ENCODE measurements at places on chromosomes 11 and 22.

DNA sequence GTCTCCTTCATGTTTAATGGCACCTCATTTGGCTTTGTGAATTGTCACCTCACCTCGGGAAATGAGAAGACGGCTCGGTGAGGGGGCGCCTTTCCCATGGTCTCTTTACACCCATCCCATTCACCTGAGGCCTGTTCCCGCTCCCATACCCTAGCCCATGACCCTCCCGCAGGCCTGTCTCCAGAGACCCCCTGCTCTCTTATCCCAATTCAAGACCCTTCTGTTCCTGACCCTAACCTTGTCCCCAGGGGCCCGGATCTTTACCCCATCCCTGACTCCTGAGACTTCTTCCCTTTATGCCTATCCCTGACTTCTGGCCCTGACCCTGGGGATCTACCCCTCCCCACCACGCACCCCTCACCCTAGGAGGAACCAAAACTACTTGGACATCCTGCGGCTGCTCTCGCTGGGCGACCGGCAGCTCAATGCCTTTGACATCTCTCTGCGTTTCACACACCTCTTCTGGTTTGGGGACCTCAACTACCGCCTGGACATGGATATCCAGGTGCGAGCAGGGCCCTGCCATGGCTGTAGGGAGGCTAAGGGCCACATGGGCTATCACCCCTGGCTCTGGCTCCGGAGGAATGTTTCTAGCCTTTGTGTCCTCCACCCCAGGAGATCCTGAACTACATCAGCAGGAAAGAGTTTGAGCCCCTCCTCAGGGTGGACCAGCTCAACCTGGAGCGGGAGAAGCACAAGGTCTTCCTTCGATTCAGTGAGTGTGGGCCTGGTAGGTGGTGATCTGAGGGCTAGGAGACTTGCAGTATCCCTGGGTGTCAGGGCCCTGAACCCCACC lies 7.9 kb downstream of the INPPL1 start:
- DNase-seq = no peak

DNA sequence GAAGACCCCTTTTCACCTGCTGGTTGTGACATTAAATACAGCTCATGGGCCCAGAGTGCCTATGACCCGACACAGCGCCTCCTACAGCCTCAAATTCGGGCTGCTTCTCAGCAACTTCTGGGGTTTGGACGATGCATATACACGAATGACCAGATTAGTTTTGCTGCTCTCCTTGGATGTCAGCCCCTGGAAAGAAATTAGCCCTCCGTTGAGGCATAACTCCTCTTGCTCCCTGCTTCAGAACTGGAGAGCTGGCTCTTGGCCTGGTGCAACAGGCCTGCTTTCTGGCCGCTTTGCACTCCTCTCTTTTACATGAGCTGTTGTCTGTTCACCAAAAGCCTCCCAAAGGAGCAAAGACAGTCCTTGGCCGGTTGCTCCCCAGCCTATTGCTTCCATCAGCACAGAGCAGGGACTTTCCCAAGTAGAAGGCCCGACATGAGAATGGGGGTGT lies 3.3 kb downstream of the TECTA start:
- no peak for DNase-seq

DNA sequence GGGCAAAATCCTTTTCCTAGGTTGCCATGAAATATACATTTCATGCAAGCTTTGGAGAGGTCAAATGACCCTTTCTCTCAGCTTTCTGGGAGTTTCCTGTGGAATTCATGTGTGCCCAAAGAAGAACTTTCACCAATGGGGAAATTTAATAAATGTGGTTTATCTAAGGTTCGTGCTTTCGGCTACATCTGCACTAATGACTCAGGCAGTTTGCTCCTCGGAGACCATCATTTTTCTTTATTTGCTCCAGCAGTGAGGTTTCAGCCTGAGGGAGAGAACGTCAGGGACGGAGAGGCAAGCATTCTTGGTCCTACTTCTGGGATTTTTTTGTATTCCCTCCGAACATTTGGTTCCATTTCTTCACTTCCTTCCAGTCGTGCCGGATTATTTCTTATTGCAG lies 85.2 kb downstream of the FLI1 start:
- no peak for DNase-seq

DNA sequence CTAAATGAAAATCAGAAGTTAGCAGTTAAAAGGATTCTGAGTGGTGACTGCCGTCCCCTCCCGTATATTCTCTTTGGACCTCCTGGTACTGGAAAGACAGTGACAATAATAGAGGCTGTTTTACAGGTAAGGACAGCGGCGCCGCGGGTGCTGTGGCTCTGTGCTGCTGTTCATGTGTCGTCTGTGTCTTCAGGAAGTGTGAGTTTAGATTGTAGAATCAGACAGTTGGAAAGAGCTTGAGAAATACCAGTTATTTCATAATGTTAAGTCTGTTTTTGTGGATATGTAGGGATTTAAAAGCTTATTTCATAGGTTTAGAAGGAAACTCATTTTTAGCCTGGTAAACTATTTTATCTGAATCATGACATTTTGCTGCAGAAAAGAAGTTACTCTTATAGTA lies 27.4 kb upstream of the PANX2 start:
- no peak for DNase-seq

- DNase-seq = no peak
Observed at GRCh38 chr11:11662578-11662977, 40.8 kb upstream of the GALNT18 start.
